Articular chondrocyte of knee joint (primary cell): ENCODE measurements at places on chromosomes 5 and 9. TPM values are rescaled to one million over a fixed set of nuclear protein-coding genes. Genes with fewer than 3 reads are reported as not detected.

ECM2 gene
- 52.8 and 61.9 TPM in 2 replicates for total RNA-seq

PSD2 gene
- total RNA-seq = 0.11 and 0.13 TPM in 2 replicates

SURF1 gene
- 25.6 and 28.0 TPM in 2 replicates for total RNA-seq

SPINK7 gene
- not detected in 2 replicates for total RNA-seq

OGN gene
- 222 and 267 TPM in 2 replicates for total RNA-seq

LCN9 gene
- total RNA-seq = not detected in 2 replicates

ITGA2 gene
- 1.4 and 4.4 TPM in 2 replicates for total RNA-seq

MIER3 gene
- total RNA-seq = 28.5 and 39.5 TPM in 2 replicates

GABRG2 gene
- total RNA-seq = not detected in 2 replicates

LAMC3 gene
- under 0.01 TPM in 2 replicates for total RNA-seq

ANKRD18B gene
- not detected in 2 replicates for total RNA-seq

AGXT2 gene
- total RNA-seq = not detected in 2 replicates

IL17B gene
- total RNA-seq = not detected in 2 replicates

PELO gene
- 19.2 and 23.7 TPM in 2 replicates for total RNA-seq

MPDZ gene
- total RNA-seq = 41.3 and 44.3 TPM in 2 replicates

ARL14EPL gene
- 0.11 and 0.13 TPM in 2 replicates for total RNA-seq

TRAF1 gene
- 5.2 and 7.6 TPM in 2 replicates for total RNA-seq

DHFR gene
- total RNA-seq = 26.7 and 36.6 TPM in 2 replicates

FOXD4L4 gene
- 0.13 TPM in 1 of 2 replicates, not detected in the other for total RNA-seq

CCDC180 gene
- 4.0 and 8.6 TPM in 2 replicates for total RNA-seq

NUDT12 gene
- 20.9 and 26.1 TPM in 2 replicates for total RNA-seq

FYB1 gene
- 0.54 and 1.6 TPM in 2 replicates for total RNA-seq

MCCC2 gene
- total RNA-seq = 34.9 and 36.1 TPM in 2 replicates

TLX3 gene
- total RNA-seq = not detected in 2 replicates

RC3H2 gene
- 49.1 and 54.8 TPM in 2 replicates for total RNA-seq

ACTBL2 gene
- not detected in 2 replicates for total RNA-seq

AK8 gene
- total RNA-seq = 0.78 and 0.86 TPM in 2 replicates

SPINK5 gene
- total RNA-seq = not detected in 2 replicates

C9orf43 gene
- 0.43 and 0.52 TPM in 2 replicates for total RNA-seq

CAMK4 gene
- total RNA-seq = 0.11 and 0.91 TPM in 2 replicates

GABBR2 gene
- total RNA-seq = 0.11 TPM in 1 of 2 replicates, not detected in the other

PCDHB4 gene
- 1.8 and 2.1 TPM in 2 replicates for total RNA-seq

MLANA gene
- not detected in 2 replicates for total RNA-seq

MYORG gene
- total RNA-seq = 1.6 and 1.7 TPM in 2 replicates

PRELID1 gene
- total RNA-seq = 83.1 and 89.0 TPM in 2 replicates

FGFR4 gene
- total RNA-seq = 0.11 and 0.26 TPM in 2 replicates
